ENCODE measurements at places on chromosomes 7 and 10.

GRCh38 chr10:78357141-78358063, 323.7 kb downstream of the RPS24 start:
- DNase-seq: no peak

GRCh38 chr7:111357691-111358090, 204.6 kb downstream of the IMMP2L start:
- no peak for DNase-seq

DNA sequence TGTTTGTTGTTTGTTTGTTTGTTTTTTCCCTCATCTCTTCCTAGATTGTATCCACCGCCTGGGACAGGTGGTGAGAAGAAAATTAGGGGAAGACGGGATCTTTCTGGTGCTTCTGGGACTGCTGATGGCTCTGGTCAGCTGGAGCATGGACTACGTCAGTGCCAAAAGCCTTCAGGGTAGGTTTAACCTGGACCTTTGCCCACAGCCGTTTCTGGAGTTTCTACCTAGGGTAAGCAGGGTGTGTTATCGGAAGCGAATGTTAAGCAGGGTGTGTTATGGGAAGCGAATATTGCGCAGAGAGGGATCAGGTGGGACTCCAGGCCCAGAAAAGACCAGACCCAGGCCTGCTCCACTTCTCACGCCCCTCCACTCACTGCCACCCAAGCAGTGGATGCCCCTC, 4.7 kb downstream of the CLCN1 start:
- no peak for DNase-seq

GRCh38 chr7:158816995-158817394, 12.3 kb downstream of the ESYT2 start:
- DNase-seq: no peak

DNA sequence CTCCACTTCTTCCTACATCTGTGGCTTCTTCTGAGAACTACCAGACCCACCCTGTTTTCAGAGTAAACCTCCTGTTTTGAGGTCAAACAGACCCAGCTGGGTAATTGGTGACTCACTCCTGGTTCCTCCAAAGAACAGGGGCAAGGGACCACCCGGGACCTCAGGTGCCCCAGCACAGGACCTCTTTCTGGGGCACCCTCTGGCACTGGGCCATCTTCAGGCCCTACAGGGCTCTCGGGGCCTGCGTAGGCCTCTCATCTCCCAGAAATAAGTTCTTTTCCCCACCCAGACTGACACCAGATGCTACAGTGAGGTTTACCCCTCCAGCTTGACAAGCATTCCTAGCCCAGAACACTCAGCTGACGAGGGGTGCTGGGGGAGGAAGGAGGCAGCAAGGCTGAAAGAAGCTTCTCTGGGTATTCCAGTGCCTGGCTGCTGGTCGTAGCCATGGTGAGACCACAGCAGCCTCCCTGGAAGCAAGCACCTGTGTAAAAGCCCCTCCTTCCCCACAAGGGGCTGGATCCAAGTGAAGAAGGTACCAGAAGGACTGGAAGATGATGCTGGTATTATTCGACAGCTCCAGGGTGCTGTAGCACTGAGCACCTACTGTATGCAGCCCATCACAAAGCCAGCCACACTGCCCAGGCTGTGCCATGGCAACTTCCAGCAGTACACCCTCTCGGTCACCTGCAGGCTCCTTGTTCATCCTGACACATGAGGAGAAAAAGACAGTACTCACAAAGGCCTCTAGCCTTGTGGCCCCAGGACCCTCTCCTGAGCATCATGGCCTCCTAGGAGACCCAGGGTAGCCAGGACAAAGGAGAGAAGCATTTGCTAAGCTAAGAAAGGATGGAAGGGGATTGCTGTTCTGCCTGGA, 47.4 kb downstream of the ALOX5 start:
- peak; percentile 35 for DNase-seq

- no peak for DNase-seq
Observed at GRCh38 chr10:132139526-132139925, 47.2 kb upstream of the DPYSL4 start.

GRCh38 chr7:110186334-110186733, 904.6 kb upstream of the LRRN3 start:
- DNase-seq: no peak

DNA sequence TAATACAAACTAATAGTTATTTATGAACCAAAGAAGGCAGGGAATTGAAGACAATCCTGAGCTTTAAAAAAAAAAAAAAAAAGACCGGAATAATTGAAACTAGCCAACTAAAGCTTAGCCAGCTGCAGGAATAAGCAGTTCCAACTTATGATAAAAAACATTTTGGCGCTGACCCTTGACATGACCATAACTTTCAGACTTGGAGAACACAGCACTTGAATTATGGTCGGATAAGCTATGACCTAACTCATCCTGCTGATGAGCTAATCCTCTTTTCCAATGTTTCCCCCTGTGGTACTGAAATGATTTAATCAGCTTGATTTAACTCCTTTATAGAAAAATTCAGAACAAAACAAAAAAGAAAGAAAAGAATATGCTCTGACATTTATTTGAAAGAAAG, 181.8 kb downstream of the DGKB start:
- no peak for DNase-seq

DNA sequence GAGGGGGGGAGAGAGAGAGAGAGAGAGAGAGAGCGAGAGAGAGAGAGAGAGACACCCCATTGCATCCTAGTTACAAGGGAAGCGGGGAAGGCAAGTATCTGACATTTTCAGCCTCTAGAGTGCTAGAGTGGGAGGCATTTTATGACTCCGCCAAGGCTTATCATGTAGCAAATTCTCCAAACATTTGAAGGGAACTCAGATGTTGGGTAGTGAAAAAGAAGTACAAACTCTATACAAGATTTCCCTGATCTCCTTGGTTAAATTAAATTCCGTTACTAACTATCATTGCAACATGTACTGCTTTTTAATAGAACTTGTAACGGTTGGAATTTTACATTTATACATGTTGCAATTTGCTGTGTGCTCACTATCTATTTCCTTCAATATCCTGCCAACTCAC, 83.4 kb upstream of the FAM3C start:
- no peak for DNase-seq

- no peak for DNase-seq
Observed at GRCh38 chr10:48215486-48216203, 58.9 kb downstream of the FRMPD2 start.

DNA sequence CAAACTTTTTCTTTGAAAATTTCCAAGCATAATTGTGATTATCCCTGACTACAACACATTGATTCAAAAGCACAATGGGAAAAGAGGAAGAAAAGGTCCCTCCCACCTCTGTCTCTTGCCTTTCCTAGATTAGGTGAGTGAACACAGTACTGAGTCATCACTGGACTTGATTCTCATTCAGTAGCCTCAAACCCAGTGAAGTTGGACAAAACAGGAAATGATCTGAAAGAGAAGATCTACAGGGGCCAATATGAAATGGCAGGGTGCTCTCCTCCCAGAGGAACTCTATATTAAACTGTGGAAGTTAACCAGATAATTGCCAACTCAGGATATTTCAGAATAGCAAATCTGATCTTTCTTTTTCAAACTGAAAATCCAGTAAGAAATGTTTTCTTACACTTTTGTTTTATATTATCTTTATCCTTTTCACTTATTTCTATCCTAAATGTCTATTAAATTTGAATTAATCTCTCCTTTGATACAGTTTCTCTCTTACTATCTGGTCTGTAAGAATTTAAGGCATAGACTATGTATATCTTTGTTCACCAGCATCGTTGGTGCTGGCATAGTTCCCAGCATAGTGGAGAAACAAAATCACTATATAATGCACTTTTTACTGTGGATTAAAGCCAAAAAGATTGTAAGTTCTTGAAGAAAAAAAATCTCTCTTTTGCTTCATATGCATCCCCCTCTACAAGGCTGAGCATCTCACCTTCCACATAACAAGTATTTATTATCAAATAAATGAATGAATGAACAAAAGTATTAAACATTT, 41.4 kb upstream of the IKZF1 start:
- no peak for DNase-seq

DNA sequence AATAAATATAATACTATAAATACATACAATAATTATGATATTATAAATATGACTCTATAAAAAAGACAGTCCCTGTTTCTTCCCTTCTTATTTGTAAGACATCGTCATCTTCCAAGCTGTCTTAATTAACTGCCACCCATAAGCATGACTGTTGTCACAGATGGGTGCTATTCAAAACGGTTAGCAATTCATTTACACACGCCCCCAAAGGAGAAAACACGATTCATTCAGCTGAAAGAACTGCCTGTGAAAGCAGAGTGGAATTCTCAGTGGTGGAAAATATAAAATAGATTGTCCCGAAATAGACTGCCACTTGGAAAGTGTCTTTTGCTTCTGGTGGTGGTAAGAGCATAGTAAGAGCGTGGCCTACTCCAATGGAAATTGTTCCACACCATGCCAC, 48.9 kb upstream of the ELMO1 start:
- DNase-seq: no peak

GRCh38 chr10:30116041-30116491, 56.7 kb upstream of the JCAD start:
- no peak for DNase-seq

DNA sequence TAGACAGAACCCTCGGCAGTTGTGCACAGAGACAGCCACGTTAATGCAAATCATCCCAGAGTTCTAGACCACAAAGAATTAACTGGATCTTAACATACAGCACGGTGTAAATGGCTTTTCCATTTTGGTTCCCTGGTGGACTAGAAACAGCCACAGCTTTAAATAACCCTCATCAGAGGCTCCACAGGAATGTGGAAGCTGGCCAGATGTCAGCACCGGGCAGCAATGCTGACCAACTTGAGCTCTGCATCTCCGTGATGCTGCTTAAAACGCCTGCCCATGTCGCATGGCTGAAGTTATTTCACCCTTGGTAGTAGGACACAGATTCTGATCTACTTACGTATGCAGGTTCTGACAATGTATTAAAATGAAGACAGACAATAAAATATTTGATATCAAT, 24.5 kb downstream of the RSU1 start:
- no peak for DNase-seq

DNA sequence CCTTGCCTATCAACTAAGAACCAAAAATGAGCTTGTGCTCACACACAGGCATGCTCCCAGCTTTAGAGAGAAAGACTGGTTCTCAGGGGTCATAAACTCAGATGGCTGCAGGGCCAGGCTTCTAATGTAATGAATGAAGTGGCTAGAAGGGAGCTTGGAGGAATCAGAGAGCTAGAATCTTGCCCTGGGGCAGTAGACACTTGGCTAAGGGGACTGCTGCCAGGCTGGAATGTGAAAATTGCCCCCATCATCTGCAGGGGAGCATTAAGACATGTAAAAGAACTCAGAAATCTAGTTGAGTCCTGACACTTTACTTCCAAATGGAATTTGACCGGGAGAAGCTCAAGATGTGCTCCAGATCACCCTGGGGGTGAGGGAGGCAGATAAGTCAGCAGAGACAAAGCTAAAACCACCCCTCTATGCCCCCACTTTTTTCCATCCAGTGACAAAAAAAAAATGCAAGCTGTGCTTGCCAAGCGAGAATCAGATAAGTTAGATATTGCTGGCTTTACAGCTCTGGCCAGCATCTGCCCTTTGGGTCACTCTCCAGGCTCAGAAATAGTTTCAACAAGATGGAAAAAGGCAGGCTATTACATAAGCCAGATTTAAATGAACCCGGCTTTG, 2.3 kb upstream of the SLC16A9 start:
- no peak for DNase-seq

- no peak for DNase-seq
Observed at GRCh38 chr10:60626037-60626436, 152.2 kb upstream of the CDK1 start.

GRCh38 chr7:114660126-114660486, 245.5 kb downstream of the FOXP2 start:
- no peak for DNase-seq

DNA sequence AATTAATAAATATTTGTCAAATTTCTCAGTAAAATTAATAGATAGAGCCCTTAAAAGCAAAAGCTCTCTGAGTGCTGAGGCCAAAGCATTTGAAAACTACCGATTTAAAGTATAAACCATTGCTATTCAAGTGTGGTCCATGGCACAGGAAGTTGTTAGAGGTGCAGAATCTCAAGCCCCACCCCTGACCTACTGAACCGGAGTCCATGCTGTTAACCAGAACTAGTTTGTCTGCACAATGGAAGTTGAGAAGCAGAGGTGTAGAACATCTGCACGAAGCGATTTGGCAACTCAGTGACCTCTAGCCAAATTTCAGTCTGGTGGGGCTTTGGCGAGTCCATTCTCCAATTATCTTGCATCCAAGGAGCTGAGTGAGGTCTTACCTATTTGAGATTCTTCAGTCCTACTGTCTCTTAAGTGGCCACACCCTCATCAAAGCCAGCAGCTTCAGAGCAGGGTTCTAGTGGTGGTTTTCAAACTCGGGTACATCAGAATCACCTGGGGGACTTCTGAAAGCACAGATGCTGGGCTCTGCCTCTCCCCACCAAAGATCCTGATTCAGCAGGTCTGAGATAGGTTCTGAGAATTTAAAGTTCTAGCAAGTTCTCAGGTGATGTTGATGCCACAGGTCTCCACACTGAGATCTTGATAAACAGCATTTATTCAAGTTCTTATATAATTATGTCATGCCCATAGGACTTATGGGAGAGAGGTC, 96.8 kb upstream of the SAMD8 start:
- no peak for DNase-seq

GRCh38 chr10:79230328-79230830, 116.9 kb upstream of the PPIF start:
- DNase-seq: no peak

DNA sequence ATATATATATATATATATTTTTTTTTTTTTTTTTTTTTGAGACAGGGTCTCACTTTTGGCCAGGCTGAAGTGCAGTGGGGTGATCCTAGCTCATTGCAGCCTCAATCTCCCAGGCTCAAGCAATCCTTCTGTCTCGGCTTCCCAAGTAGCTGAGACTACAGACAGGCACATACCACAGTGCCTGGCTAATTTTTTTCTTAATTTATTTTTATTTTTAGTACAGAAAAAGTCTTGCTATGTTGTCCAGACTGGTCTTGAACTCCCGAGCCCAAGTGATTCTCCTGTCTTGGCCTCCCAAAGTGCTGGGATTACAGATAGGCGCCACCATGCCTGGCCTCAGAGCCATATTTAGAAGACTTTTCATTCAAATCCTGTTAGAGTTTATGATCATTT, 79.6 kb downstream of the PRTFDC1 start:
- no peak for DNase-seq

DNA sequence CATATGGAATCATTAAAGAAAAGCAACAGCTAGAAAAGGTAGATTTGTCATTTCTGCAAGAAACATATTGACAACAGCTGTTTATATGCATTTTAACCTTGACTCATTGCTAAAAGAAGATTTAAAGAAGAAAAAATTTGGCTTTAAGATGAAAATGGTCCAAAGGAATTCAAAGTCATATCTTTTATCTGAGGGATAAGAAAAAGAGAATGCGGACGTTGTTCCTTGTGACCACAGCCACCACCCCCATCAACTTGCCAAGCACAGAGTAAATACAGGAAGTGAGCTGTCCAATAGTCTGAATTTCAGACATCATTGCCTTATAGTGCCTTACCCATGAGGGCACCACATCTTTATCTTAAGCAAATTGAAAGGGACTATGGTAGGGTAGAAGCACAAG, 7.3 kb upstream of the CRPPA start:
- DNase-seq: no peak

DNA sequence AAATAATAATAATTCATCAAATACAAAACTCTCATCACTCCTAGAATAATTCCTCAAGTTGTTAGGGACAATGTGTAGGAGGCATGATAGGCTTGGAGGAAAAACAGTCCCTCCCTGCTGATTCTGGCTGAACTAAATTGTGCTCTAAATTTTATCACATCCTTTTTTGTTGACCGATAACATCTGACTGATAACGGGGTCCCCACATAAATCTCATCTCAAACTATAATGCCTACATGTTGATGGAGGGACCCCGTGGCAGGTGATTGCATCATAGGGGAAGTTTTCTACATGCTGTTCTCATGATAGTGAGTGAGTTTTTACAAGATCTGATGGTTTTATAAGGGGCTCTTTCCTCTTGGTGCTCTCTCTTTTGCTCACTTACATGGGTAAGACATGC, 1043.5 kb upstream of the SORCS1 start:
- no peak for DNase-seq

Measured in stimulated activated CD8-positive, alpha-beta memory T cell treated with anti-CD3 and anti-CD28 coated beads, Interleukin-7, amount 100 ng/mL, for 4 hours (primary cell).